Nephron progenitor cell (in vitro differentiated cells): ENCODE measurements at places on chromosomes 5 and 9.
A peak's percentile ranks its signal among the peaks of the same experiment; 100 is the strongest.

DNA sequence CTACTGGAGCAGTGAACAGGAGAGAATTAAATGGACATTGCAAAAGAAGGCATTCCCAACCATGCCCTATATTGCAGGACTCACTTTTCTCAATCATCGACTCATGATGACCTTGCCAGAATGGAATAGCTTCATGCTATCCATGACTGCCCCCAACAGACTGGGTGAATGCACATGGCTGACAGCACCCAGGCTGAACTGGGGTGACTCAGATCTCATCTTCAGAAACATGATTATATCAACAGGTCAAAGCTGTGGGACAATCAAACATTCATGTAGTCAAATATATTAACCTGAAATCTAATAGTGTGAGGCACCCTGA, 34.7 kb upstream of the MIER3 start:
- no peaks in the 10 kb centered on the region for H3K36me3 ChIP-seq
- H3K27me3 ChIP-seq: peaks cover 3% of the 10 kb centered on the region
- no peaks in the 10 kb centered on the region for H3K4me1 ChIP-seq
- no peak overlapping the region for H3K4me3 ChIP-seq

- H3K4me3 ChIP-seq: no peak overlapping the region
- H3K27ac ChIP-seq: no peak overlapping the region
Measured at GRCh38 chr5:123116058-123116457, 27.0 kb downstream of the PRDM6 start.

GRCh38 chr9:89116064-89116804, 62.4 kb downstream of the SHC3 start:
- no peak for DNase-seq
- no peak overlapping the region for H3K4me3 ChIP-seq
- H3K27ac ChIP-seq: no peak overlapping the region
- no peaks in the 10 kb centered on the region for H3K36me3 ChIP-seq
- H3K4me1 ChIP-seq: no peaks in the 10 kb centered on the region

DNA sequence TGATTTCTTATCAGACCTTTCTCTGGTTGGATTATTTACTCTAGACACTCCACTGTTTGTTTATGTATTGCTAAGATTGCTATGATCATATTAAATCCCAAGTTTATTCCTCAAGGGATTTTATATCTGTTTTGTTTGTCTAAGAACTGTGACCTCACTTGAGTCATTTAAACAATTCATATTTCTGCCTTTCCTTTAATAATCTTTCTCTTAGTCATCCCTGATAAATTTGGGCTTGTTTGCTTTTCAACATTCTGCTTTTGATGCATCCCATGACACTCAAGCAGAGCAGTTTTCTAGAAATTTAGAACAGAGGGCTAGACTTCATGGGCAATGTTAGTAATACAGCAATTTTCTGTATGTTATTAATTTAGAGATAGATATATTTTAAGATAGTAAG, 231.6 kb upstream of the TNC start:
- no peak overlapping the region for H3K27ac ChIP-seq
- H3K36me3 ChIP-seq: peaks cover 7% of the 10 kb centered on the region
- H3K4me1 ChIP-seq: no peaks in the 10 kb centered on the region
- H3K27me3 ChIP-seq: peaks cover 6% of the 10 kb centered on the region
- no peak for DNase-seq

GRCh38 chr5:79147076-79147475, 35.5 kb downstream of the BHMT start:
- no peak overlapping the region for H3K27ac ChIP-seq
- H3K27me3 ChIP-seq: peaks cover 6% of the 10 kb centered on the region
- H3K4me1 ChIP-seq: no peaks in the 10 kb centered on the region
- no peak for DNase-seq
- no peaks in the 10 kb centered on the region for H3K36me3 ChIP-seq
- H3K4me3 ChIP-seq: no peak overlapping the region

- H3K4me1 ChIP-seq: peaks cover 45% of the 10 kb centered on the region
- peaks cover 4% of the 10 kb centered on the region for H3K27me3 ChIP-seq
- no peak overlapping the region for H3K4me3 ChIP-seq
- DNase-seq: peak; percentile 29
- H3K36me3 ChIP-seq: peaks cover 36% of the 10 kb centered on the region
- H3K27ac ChIP-seq: peak overlapping the region; percentile 80
Measured at GRCh38 chr9:128887914-128888350, 6.0 kb downstream of the LRRC8A start.

DNA sequence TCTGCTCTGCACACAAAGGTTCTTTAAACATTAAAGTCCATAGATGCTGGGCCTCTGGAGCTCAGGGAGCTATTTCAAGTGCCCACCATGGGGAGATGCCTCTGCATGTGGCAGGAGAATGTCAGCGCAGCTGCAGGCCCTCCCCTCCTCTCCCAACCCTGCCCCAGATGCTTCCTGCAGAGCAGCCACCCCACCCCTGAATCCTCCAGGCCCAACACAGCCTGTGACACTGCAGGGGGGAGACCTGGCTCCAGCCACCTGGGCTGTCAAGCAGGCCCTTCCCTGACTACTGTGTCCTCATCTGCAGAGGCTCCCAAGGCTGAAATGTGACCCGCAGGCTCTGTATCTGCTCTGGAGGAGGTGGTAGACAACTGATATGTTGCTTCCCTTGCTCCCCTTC, 213.9 kb downstream of the GABBR2 start:
- H3K36me3 ChIP-seq: no peaks in the 10 kb centered on the region
- no peak for DNase-seq
- H3K27me3 ChIP-seq: peaks cover 5% of the 10 kb centered on the region
- no peak overlapping the region for H3K27ac ChIP-seq

DNA sequence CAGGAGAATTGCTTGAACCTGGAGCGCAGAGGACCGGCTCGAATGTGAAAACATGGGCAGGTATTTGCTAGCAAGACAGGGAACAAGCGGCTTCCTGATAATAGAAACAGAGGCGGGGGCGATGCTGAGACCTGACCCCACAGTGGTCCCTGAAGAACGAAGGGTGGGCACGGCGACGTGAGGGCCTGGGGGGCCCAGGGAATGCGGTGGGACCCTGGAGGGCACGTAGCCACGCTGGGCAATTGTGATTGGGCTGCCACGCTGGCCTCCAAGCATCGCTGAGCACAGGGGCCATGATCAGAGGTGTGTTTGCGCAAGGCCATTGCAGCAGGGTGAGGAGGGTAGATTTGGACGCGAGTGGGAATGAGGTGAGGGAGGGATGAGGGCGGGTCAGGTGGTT, 30.7 kb downstream of the MED10 start:
- no peaks in the 10 kb centered on the region for H3K4me1 ChIP-seq
- peaks cover 42% of the 10 kb centered on the region for H3K27me3 ChIP-seq
- no peaks in the 10 kb centered on the region for H3K36me3 ChIP-seq
- DNase-seq: no peak

DNA sequence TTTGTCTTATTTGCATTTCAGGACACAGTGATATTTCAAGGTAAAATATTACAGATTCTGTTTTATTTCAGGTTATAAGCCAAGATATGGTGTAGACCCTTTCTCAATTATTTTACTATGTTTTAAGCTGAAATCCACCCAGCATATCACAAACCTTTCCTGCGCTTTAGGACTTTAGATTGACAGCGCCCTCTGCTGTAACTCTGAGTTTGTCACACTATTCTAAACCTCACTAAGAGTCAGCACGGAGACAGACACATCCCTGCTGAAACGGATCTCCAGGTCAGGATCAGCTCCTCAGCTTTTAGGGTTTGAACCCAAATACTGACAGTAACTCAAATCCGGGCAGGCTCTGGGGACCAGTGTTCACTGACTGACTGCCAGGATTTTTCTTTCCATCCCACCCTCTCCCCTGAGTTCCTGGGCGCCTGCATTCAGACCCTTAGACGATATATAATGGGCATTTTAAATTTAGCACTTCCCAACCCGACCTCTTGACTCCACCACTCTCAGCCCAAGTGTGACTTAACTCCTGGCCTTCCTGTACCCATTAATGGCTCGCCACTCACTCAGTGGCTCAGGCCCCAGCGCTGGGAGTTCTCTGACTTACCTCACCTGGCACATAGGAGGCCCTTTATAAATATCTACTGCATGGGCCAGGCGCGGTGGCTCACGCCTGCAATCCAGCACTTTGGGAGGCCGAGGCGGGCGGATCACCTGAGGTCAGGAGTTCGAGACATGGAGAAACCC, 33.5 kb downstream of the TLX3 start:
- H3K4me1 ChIP-seq: no peaks in the 10 kb centered on the region
- H3K27ac ChIP-seq: no peak overlapping the region
- peaks cover 43% of the 10 kb centered on the region for H3K27me3 ChIP-seq
- no peaks in the 10 kb centered on the region for H3K36me3 ChIP-seq
- DNase-seq: peak; percentile 50

DNA sequence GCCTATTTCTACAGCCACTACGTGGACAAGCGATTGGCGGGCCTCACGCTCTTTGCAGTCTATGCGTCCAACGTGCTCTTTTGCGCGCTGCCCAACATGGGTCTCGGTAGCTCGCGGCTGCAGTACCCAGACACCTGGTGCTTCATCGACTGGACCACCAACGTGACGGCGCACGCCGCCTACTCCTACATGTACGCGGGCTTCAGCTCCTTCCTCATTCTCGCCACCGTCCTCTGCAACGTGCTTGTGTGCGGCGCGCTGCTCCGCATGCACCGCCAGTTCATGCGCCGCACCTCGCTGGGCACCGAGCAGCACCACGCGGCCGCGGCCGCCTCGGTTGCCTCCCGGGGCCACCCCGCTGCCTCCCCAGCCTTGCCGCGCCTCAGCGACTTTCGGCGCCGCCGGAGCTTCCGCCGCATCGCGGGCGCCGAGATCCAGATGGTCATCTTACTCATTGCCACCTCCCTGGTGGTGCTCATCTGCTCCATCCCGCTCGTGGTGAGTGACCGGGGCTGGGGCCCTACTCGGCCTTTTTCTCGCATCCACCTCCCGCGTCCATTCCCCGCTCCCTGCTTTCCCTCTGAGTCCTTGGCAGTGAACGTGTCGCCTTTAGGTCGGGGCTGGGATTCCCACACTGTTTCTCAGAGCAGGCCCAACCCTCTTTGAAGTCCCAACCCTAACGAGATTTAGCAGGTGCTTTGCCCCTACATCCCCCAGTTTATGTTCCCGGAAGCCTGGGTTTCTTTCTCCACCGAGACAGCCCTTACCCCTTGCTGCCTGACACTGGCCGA, 1.8 kb downstream of the PTGER4 start:
- H3K4me3 ChIP-seq: peak overlapping the region; percentile 93
- H3K4me1 ChIP-seq: peaks cover 53% of the 10 kb centered on the region
- H3K27ac ChIP-seq: no peak overlapping the region
- DNase-seq: peak; percentile 37
- peaks cover 64% of the 10 kb centered on the region for H3K27me3 ChIP-seq

DNA sequence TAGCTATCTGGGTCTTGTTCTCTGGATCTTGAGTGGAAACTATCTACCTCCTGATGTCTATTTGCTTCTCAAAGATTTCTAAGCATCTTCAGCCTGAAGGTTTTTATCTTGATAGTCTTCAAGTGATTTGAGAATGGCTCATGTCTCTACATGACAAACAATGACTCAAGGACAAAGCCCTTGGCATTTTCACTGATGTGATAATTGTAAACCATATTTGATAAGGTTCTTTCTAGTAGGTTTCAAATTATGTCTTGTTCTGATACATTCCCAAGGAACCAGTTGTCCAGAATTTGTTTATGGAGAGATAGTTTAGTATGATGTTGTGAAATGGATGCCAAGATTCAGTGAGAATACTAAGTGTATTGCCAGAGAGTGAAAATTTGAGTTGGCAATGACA, 1079.3 kb upstream of the CDH9 start:
- no peak for DNase-seq
- no peak overlapping the region for H3K27ac ChIP-seq

DNA sequence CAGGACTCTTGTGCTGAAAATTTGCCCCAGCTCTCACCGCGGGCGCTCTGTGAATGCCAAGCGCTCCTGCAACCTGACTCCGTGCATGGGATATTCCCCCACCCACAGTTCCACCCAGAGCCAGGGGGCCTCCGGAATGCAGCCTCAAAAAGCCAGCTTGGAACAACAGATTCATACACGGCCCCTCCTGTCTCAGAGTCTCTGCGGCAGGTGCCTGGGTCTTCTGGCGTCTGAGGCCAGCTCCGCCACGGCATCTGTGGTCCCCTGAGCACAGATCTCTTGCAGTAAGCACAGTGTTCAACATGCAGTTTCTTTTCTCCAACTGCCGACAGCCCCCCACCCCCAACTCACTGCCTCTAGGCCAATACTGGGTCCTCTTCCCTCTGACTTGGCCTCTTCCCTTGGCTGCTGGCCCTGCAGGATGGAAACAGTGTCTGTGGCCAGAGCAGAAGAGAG, 355.7 kb upstream of the IRX2 start:
- peaks cover 87% of the 10 kb centered on the region for H3K4me1 ChIP-seq
- DNase-seq: peak; percentile 21
- H3K36me3 ChIP-seq: no peaks in the 10 kb centered on the region
- peaks cover 25% of the 10 kb centered on the region for H3K27me3 ChIP-seq
- peak overlapping the region; percentile 72 for H3K27ac ChIP-seq

DNA sequence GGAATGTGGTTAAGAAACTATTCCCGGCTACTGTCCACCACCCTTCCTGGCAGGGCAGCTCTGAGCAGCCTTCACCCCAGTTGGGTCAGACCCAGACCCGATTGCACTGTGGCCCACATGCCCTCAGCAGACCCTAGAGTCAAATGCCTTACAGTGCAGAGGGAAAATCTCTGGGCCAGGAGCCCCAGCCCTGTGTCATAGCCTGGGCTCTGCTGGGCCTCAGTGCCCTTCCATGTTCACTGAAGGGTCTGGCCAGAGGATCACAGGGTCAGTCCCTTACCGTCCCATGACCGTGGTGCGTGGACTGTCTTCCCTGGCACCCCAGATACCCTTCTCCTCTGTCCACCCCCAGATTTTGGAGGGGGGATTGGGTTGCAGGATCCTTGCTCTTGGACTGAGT, 73.5 kb upstream of the COL5A1 start:
- H3K27ac ChIP-seq: no peak overlapping the region
- H3K27me3 ChIP-seq: peaks cover 5% of the 10 kb centered on the region
- DNase-seq: no peak
- H3K4me3 ChIP-seq: no peak overlapping the region
- H3K36me3 ChIP-seq: no peaks in the 10 kb centered on the region

DNA sequence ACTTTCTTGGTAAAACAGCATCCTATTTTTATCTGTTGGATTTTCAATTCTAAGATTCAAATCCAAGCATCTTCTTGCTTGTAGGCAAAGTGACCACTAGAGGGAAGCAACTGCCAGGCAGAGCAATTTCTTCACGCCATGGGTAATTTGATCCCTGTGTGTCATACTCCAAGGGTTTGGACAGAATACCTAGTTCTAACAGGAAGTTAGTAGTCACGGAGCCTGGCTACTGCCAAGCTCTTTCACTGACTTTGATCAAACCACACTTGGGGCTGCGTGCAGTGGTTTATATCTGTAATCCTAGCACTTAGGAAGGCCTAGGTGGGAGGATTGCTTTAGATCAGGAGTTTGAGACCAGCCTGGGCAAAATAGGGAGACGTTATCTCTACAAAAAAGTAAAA, 473.6 kb upstream of the TNC start:
- peak; percentile 58 for DNase-seq
- H3K36me3 ChIP-seq: no peaks in the 10 kb centered on the region
- peak overlapping the region; percentile 98 for H3K27ac ChIP-seq
- H3K4me1 ChIP-seq: peaks cover 47% of the 10 kb centered on the region
- peak overlapping the region; percentile 39 for H3K4me3 ChIP-seq
